ENCODE measurements at places on chromosomes 5 and 9.

DNA sequence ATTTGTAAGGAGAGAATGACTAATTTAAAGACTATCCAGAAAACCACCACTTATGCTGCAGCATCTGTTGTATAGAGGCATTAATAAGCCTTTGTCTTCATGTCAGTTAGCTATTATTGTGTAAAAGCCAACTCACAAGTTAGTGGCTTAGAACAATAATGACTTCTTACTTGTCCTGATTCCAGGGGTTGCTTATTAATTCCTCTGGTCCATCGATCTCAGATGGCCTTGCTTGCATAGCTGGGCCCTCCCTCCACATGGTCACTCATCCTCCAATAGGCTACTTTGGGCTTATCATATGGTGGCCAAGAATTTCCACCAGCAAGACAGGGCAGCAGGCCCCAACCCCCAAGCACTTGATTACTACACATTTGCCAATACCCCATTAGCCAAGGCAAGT lies 44.5 kb upstream of the STK32A start:
- DNase-seq = no peak

DNA sequence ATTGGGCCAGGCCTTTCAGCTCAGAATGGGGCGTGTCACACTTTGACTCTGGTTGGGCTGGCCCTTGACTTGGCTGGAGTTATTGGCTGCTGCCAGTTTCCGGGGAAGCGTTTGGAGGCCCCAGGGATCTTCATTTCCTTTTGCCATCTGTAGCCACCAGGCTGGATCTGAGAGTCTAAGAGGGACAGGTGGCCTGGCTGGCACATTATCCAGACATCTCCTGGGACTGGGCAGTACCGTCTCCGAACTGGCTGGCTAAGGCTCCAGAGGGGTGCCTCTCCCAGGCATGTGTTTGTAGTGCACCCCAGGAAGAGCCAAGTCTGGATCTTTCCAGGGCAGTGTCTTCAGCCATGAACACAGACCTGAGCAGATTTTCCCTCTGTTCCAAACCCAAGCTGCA lies 9.7 kb upstream of the JADE2 start:
- DNase-seq = no peak

GRCh38 chr5:88558366-88558765 lies 289.7 kb upstream of the TMEM161B start:
- DNase-seq = no peak

GRCh38 chr9:136544548-136544963 lies 1.3 kb downstream of the NOTCH1 start:
- DNase-seq = peak; percentile 70

DNA sequence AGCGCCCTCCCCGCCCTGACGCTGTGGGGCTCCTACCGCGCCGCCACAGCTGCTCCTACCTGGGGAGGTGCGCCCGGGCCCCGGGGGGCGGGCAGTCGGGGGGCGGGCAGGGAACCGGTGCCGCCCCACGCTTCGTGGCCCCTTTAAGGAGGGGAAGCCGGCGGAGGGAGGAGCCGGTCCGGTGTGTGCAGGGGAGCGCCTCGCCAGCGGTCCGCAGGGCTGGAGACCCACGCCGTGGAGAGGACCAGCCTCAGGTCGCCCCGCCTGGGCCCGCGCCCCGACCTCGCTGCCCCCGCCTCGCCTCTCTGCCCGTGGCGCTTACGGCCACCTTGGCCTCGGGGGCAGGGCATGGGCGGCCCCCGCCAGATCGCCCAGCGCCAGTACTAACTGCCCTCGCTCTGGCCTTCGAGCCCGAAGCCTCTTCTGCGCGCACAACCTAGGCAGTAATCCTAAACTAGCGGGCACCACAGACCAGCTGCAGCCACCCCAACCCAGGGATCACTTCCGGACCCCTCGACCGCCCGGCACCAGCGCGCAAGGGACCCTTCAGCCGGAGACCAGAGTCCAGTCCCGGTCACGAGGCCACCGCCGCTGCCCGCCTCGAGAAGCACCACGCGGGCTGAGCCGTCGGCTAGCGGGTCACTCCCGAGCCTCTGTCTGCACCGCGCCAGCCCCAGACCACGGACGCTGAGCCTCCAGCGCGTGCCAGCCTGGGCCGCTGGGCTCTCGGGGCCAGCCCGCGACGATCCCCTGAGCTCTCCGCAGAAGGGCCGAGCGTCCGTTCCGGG lies at the start of gene FOXE1:
Gene FOXE1, plus strand, starts transcription at position 171 of the 788 bp plus-strand sequence. CDS start 689 bp downstream, outside the sequence.
- no peak for DNase-seq

- no peak for DNase-seq
Measured at GRCh38 chr5:108436696-108437095, 54.8 kb upstream of the FBXL17 start.

GRCh38 chr9:137083394-137084004 lies 3.3 kb upstream of the MAN1B1 start:
- DNase-seq = no peak

- DNase-seq = no peak
Measured at GRCh38 chr5:181265092-181265671, 4.2 kb upstream of the TRIM52 start.

DNA sequence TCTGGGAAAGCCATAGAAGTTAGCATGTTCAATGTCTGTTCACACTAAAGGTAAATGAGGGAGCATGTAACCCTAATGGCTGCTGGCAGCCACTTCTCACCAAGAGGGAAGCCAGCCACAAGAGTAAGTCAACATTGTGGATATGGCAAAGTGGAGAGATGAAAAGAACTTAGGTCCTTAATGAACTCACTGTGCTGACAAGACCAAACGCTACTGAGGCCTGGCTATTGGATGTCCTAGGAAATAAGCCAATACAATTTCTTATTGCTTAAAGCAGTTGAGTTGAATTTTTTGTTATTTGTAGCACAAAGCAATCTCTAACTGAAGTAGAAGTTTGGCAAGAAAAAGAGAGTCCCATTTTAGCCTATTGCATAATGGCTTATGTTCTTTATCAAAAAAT lies 6.8 kb downstream of the GPR150 start:
- DNase-seq = no peak

DNA sequence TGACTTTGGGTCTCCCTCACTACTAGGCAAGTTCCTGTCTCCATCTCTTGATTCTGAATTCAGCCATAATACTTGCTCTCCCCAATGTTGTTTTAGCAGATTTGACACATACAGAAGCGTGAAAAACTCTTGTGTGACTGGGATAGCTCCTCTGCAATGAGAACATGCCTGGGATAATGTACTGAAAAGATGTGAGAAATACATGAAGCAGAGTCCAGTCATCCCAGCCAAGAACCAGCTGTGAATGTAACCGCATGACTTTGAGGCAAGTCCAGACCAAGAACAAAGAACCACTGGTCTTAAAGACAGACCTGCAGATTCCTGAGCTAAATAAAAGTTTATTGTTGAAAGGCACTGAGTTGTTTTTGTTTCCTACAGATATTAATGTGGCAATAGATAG lies 135.0 kb downstream of the NMUR2 start:
- DNase-seq = no peak

DNA sequence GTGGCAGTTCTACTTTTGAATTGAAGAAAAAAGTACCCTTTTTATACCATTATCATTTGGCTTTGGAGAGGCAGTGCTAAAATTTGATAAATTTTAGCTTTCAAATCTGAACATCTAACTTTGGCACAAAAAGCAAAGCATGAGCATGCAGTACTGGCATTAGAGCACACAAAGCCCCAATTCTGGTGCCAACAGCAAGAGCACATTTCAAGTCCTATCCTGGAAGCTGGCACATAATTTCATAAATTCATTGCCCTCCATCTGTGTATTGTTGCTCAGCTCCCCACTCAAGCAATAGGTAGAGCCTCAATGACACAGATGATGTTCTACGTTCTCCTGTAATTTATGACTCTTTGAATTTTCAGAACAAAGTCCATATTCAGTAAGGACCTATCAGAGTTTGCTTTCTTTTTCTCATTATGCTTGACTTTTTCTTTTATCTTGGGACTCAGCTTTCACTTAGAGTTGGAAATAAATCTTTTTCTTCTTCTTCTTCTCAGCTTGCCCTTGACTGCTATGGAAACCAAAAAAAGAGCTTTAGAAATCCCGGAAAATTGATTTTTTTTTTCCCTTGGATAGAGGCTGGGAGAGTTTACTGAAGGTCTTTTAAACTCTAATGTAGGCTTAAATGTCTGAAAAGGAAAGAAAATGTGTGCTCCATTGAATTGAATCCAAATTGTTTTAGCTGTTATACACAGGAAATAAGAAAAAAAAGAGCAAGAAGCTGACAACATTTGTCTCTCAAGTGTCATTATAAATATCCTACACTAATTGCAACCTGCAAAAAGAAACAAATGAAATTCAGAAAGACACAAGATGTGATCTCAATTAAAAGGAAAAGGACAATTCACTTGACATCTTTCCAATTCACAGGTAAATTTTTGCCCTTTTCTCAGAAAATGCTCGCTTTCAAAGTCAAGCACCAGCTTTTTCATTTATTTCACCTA lies 380.8 kb upstream of the CDH18 start:
- no peak for DNase-seq

DNA sequence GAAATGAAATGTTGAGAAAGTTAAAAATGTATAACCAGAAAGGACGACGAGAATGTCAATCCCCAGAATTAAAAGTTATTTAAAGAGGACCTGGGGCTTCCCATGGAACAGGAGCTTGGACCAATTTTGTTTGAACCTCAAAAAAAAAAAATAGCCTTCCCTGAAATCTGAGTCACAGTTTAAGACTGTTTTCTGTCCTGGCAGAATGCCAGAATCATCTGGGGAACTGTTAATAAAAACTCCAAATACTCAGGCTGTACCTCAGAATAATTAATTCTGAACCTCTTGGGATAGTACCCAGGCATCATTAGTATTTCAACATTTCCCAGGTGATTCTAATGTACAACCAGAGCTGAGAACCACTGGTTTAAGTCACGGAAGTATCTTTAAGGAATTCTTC lies 102.2 kb upstream of the SLCO6A1 start:
- no peak for DNase-seq

DNA sequence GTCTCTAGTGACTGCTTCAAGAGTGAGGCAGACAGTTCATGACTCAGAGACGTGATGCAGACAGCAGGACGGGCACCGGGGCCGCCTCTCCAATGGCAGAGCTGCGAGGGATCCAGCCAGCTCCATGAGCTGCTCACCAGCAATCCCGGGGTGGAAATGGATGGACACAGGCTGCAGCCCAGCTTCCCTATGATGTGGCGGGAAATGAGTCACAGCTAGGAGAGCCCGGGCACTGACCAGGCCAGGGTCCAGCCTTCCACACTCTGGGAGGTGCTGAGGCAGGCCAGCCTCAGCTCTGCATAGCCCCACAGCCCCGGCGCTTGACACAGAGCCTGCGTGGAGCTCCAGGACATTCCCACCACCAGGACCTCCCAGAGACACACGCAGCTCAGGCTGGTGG lies 244.8 kb upstream of the IRX2 start:
- no peak for DNase-seq

DNA sequence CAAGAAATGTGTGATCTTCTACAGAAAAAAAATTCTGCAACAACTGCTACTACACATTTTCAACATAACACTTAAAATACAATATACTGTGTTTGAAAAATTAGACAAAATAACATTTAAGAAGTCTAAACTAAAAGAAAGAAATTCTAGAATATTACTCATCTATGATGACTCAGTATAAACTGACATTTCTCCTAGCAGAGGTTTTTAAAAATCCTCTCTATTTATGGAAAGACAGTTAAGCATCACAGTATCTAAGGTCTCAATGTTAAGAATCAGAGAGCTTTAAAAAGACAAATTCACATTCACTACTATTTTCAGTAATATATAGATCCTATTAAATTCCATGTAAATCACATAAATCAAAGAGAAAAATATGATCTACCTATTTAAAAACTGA lies 61.3 kb downstream of the NR2F1-AS1 start:
- DNase-seq = no peak

DNA sequence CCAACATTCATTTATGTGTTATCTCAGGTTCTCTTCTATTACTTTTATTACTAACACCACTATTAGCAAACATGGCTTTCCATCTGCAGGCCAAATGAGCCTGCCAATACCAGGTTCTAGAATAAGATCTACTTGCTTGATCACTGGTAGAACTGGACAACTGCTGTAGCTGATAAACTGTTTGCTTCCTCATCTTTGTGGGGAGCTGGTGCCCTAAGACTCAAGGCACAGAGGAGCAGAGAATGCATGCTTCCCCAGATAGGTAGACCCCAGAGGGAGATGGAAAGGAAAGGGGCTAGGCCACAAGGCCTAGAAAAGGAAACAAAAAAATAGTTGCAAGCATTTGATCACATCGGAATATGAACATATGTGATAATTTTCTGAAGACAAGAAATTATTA lies 30.7 kb upstream of the AUH start:
- DNase-seq = no peak

DNA sequence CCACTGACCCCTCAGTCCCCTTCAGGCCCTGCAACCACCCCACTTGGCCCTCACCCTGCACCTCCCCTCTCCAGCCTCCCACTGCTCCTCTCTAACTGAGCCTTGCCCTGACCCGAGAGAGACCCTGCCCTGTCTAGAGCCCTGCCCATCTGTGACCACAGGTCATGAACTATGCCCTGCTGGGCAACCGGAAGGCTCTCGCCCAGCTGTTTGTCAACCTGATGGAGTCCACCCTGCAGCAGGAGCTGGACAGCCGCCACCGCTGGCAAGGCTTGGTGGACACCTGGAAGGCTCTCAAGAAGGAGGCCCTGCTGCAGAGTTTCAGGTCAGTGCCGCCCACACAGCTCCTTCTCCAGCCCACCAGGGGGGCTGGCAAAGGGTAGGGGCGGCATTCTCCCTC lies 9.4 kb downstream of the CCDC180 start:
- DNase-seq = no peak

- DNase-seq = no peak
Measured at GRCh38 chr5:168898247-168898911, 319.2 kb upstream of the PANK3 start.

DNA sequence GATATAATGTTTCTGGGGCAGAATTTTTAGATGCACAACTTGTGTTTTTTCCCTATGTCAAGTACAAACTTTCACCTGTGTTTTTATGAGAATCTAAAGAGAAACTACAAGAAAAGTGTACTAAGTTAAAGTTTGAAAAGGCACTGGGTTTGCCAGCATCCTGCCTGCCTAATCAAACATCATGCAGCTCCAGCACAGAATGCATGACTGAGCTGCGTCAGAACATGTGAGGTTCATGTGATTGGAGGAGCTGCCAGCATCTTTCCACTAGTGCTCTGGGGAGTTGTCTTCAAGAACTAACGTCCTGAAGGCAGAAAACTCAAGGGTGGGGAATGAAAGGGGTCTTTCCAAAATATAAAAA lies 46.1 kb upstream of the RIC1 start:
- peak; percentile 18 for DNase-seq

GRCh38 chr9:118938581-118938980 lies 430.7 kb downstream of the BRINP1 start:
- no peak for DNase-seq

GRCh38 chr9:127919253-127919815 lies 2.5 kb upstream of the ST6GALNAC4 start:
- no peak for DNase-seq

GRCh38 chr5:180853121-180853847 lies 7.8 kb downstream of the ZFP62 start:
- no peak for DNase-seq

GRCh38 chr5:54460181-54460919 lies 4.9 kb downstream of the HSPB3 start:
- DNase-seq = no peak
